Fibroblast of skin of right biceps (primary cell): ENCODE measurements at places on chromosomes 2 and 18.

GRCh38 chr18:68780802-68781635 lies 16.9 kb upstream of the CCDC102B start:
- no peak for DNase-seq

DNA sequence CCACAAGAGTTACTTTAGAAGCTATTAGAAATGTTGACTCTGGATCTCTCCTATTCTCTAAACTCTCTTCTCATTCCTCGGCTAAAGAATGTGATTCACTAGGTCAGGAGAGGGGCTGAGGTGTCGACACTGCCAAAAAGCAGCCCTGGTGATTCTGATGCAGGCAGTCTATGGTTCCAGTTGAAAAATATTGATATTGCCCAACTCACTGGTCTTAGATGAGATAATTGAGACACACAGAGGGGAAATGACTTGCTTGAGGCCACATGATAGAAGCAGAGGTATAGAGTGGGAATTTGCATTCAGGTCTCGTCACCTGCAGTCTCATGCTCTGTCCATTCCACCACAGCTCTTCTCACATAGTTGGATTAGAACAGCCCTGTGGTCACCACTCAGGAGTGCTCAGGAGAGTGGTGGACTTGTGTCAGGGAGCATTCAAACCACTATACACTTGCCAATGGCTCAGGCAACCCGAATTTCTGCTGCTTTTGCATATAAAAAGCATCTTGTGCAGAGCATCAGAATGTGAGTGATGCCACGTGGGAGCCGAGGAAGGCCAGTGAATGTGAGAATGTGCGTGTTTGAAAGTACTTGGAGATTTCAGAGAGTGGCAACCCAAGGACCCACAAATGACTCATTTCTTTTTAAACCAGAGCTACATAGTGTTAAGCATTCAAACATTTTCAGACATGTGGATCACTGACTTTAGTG lies 65.1 kb upstream of the CTLA4 start:
- DNase-seq, result peak; percentile 89

DNA sequence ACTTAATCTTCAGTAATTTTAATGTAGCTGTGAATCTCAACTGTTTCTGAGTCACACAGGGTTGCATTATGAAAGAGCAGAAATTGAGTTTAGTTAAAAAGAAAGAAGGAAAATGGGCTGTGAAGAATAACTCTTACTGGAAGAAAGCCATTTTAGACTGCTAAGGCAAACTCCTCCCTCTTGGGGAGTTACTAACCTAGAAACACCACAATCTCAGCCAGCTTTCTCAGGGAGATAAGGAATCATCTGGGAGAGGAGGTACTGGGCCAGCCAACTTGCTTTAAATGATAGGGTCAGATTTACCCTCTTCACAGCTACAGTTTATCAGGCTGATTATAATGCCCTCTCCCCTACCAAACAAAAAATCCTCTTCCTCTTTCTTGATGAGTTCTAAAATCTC lies 119.5 kb downstream of the CCDC148 start:
- DNase-seq, result no peak

DNA sequence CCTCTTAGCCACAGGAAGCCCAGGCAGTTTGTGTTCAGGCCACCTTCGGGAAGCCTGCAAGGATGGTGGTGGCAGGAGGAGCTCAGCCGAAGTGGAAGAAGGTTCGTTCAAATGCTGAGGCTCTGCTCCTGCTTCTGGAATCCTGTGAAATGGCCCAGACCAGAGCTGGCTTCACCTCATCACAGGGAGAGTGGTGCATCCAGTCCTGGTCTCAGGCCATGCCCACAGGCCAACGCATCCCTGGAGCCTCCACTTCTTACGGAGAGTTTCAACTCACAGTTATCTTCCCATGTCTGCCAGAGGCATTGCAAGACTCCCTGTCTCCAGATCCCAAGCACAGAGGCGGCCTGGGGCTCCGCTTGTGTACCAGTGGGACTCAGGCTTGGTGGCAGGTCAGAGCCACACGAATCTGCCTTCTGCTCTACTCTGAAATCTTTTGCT lies 82.3 kb downstream of the NDUFA10 start:
- DNase-seq, result no peak

DNA sequence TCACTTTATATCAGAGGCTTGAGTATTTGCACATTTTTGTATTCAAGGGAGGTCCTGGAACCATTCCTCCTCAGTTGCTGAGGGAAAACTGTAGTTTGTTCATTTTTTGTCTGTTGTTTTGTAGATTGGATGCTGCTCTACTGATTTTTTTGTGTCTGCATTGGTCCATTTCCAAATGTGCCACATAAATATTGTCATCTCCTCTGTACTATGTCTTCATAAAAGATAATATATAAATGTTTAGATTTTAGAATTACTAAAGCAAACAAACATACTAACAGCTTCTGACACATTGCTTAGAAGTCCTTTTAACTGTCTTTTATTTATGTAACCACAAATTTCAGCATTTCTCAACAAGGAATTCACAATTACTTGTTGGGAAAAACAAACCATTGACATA lies 356.8 kb downstream of the PLCL1 start:
- DNase-seq, result no peak

GRCh38 chr2:160936044-160936806 lies 224.0 kb upstream of the TANK start:
- no peak for DNase-seq

DNA sequence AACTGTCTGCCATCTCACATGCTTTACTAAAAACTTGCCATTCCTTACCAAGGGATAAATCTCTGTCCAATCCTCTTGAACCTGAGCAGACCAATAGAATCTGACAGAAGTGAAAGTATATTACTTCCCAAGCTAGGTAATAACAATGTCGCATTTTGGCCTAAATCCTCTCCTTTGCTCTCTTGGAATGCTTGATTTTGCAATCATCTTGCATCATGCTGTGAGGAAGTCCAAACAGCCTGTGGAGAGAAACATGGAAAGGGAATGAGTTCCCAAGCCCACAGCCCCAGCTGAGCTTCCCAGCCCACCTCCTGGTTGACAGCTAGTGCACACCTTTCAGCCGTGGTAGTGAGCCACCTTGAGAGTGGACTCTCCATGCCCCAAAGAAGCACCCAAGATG lies 540.6 kb downstream of the STK39 start:
- no peak for DNase-seq

GRCh38 chr2:138356178-138356577 lies 145.4 kb upstream of the SPOPL start:
- DNase-seq, result peak; percentile 59

DNA sequence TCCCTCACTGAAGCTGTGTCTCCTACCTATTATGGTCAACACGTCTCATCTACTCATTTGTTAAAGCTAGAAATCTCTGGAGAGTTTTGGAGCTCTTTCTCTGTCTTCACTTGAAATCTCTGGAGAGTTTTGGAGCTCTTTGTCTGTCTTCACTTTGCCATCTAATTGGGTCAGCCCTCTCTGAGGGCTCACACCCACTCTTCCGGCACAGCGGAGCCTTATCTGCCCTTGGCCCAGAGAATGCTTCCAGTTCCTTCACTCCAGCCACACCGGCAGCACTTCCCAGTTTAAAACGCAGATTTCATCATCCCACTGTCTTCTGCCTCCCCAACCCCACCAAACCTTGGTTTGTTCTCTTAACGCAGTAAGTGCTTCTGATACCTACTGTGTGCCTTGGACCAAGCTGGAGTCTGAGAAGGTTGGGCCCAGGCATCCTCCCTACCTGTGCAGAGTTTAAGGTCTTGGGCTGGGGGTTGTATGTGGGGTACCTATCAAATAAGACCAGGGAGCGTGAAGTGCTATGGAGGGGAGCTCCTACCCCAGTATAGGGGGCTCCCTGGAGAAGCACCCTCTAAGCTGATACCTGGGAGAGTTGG lies 5.0 kb downstream of the HPCAL1 start:
- no peak for DNase-seq

GRCh38 chr2:23694058-23695045 lies 232.6 kb downstream of the ATAD2B start:
- DNase-seq, result no peak

GRCh38 chr18:3912705-3913104 lies 462.7 kb downstream of the TGIF1 start:
- DNase-seq, result peak; percentile 30

DNA sequence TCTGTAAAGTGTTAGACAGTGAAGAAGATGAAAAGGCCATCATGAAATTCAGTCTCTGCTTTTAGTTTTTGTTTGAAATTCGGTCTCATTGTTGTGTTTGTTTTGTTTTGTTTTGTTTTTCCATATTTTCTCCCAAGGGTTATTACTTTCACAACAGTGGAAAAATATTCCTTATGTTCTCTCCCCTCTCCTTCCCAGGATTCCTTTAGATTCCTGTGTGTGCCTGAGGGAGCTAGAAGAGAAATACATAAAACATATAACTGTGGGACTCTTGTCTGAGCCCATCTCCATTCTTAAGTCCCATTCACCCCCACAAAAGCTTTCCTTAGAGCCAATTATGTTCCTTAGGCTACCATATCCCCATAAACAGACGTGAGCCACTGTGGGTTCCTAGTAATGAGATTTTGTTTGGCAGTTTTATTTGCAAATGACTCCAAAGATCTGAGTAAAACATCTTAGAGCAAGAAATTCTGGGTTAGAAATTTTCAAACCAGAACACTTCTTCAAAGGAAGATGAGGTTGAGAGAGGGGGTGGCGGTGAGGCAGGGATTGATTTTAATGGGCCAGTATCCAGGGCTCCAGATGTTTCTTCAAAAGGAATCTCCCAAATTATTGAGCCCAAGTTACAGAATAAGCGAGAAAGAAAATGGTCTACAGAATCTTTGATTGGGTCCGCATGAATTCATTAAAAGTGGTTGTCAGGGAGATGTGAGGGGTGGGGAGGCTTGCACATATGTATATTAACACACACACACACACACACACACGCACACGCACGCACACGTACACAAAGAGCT lies 157.8 kb upstream of the TNP1 start:
- DNase-seq, result no peak

DNA sequence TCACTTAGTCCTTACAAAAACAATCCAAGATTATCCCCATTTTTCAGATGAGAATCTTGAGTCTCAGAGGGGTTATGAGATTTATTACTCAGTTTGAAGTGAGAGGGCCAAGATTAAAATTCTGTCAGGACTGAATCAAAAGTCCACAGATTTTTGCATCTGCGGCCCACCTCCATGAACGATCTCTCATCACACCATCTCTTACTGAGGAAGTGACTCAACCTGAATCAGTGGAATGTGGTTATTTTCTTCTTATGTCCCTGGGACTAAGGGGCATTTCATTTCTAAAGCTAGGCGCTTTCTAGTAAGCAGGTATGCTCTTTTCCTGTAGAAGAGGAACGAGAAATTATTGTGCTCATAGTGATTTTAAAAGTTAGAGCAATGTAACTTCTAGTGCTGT lies 360.3 kb upstream of the SPHKAP start:
- peak; percentile 81 for DNase-seq

GRCh38 chr18:45978084-45978483 lies 11.0 kb upstream of the EPG5 start:
- no peak for DNase-seq

DNA sequence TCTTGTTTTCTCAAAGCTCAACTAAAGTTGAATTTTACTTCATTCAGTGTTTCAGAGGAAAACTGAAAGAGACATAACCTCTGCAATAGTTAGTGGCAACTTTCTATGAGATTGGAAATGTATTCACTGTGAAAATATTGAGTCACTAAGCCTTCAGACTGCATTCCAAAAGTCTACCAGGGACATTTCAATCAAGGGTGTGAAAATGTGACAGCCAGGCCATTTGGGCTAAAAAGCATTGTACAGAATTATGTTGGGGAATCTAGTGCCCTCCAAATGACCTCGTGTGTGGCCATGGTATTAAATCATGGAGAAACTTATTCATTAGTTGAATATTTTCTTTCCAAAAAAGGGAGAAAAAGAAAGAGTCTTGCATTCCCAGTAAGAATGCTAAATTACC lies 251.9 kb downstream of the GRB14 start:
- DNase-seq, result peak; percentile 77

DNA sequence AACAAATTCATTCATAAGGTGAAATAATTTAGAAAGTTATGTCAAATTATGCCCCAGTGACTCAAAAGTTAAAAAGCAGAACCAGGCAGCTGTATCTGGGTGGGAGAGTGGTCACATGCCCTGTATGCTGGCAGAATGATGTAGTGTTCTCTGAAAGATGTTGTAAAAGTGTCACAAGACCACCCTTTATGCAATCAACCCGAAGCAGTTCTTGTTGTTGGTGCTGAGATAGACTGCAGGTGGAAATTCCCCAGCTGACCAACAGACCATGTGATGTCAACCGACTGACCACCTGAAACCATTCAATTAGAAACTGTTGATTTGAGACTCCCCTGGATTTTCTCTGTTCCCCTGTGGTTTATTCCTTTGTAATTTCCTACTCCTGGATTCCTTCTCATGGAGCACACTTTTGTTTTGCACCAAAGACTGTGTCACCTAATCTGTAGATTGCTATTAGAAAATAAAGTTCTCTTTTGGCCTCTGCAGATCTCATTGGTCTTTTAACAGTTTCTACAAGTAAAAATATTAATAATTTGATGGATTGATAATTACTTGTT lies 1341.3 kb upstream of the LRRTM1 start:
- DNase-seq, result no peak

DNA sequence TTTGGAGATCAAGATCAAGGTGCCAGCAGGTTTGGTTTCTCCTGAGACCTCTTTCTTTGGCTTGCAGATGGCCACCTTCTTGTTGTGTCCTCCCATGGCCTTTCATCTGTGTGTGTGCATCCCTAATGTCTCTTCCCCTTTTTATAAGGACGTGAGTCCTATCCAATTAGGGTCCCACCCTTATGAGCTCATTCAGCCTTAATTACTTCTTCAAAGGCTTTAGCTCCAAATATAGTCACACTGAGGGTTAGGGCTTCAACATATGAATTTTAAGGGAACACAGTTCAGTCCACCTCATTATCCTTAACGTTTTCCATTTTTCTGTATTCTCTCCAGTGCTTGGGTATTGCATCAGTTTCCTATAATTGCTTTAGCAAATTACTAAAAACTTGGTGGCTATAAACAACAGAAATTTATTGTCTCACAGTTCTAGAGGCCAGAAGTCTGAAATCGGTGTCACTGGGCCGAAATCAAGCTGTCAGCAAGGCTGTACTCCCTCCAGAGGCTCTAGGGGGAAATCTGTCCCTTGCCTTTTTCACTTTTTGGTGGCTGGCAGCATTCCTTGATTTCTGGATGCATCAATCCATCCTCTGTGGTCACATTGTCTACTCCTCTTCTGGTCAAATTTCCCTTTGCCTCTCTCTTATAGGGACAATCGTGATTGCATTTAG lies 34.1 kb downstream of the CDC42EP3 start:
- peak; percentile 61 for DNase-seq

DNA sequence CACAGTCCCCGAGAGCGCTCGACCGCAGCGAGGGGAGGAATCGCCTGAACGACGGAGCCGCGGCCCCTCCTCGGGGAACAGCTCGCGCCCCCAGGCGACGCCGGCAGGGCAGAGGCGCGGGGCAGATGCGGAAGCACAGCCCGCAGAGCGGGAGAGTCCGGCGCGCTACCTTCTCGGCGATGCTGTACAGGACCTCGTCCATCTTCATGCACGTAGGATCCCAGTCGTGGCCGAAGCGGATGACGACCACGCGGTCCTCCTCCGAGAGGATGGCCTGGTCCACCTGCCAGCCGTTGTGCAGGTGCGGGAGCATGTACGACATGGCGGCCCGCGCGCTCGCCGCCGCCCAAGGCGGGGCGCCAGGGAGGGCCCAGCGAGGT lies 302 bp downstream of the TXNL4A start:
- no peak for DNase-seq

- peak; percentile 18 for DNase-seq
Measured at GRCh38 chr2:238859636-238860347, 11.9 kb downstream of the TWIST2 start.
